ENCODE measurements at places on chromosomes 12 and 14. TPM values are rescaled to one million over a fixed set of nuclear protein-coding genes. Genes with fewer than 3 reads are reported as not detected.

CLBA1 gene
- 5.8 TPM for total RNA-seq

- no peak overlapping the region for H3K27ac ChIP-seq
- no peaks in the 10 kb centered on the region for H3K36me3 ChIP-seq
- no peaks in the 10 kb centered on the region for H3K4me1 ChIP-seq
- no peak for DNase-seq
Observed at GRCh38 chr12:34395056-34396005, 373.0 kb downstream of the ALG10 start.

DNA sequence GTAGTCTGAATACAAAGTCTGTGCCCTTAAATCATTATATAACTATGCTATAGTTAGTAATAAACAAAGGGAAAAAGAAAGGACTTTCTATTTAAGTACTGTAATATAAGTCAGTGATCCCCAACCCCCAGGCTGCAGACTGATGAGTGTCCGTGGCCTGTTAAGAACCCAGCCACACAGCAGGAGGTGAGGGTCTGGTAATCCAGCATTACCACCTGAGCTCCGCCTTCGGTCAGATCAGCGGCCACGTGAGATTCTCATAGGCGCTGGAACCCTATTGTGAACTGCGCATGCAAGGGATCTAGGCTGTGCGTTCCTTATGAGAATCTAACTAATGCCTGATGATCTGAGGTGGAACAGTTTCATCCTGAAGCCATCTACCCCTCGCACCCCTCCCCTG is 15.7 kb downstream of the NFYB start:
- H3K4me1 ChIP-seq, result no peaks in the 10 kb centered on the region
- no peaks in the 10 kb centered on the region for H3K27me3 ChIP-seq
- no peak overlapping the region for H3K27ac ChIP-seq
- H3K36me3 ChIP-seq, result peaks cover 95% of the 10 kb centered on the region
- H3K4me3 ChIP-seq, result no peak overlapping the region
- no peak for DNase-seq

TMEM63C gene
- total RNA-seq, result 0.14 TPM

DNA sequence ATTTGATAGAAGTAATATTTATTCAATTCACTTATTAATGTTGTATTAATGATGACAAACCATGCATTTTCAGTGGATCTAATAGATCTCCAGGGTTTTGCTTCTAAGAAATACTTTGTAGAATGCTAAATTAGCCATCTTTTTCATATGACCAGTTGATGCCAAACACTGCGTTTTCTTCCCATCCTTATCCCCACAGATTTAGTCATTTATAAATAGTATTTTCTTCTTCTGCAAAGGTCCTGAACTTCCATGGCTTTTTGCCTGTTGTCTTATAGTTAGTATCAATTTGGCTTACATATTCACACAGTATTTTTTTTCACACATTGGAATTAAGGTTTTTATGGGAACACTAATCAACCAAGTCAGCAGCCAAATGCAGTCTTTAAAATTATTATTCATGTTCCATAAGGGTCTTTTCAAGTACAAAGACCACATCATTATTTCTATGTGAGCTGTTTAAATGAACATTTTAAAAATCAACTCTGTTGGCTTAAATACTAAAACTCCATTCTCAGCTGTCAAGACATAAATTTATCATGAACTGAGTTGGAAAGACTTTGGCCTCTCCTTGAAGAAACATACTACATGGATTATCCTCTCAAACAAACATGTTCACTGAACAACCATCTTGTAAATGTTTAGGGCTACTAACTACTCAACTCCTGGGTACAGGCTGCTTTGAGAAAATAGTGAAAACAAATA is 1278.4 kb upstream of the FLRT2 start:
- H3K36me3 ChIP-seq, result no peaks in the 10 kb centered on the region
- no peaks in the 10 kb centered on the region for H3K27me3 ChIP-seq

DNA sequence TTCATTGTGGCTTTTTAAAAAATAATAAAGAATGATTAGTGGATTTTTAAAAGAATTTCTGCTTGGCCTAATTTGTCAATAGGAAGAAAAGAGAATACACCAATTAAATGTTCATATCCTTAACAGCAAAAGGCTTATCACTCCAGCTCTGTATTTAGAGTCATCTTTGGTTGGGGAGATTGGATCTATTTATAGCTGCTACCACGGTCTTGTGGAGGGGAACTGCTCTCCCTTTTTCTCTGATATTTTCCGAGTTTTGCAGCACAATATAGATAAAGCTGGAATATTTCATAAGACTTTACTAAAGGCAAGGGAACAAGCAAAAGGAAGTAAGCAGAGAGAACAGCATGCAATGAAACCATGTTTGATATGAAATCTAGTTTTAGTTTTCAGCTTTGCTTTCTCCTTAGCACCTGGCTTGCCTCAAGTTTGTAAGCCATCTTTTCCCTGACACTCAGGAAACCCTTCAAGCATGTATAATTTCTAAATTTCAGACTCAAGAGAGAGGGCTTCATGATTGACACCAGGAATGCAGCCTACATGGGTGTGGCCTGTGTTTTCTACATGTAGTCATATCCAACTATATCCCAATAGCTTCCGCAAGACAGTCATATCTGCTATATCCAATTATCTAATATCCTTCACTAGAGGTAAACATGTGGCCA is 35.2 kb downstream of the BRMS1L start:
- H3K27me3 ChIP-seq, result no peaks in the 10 kb centered on the region
- no peaks in the 10 kb centered on the region for H3K4me1 ChIP-seq
- no peak overlapping the region for H3K27ac ChIP-seq
- peaks cover 20% of the 10 kb centered on the region for H3K36me3 ChIP-seq

DNA sequence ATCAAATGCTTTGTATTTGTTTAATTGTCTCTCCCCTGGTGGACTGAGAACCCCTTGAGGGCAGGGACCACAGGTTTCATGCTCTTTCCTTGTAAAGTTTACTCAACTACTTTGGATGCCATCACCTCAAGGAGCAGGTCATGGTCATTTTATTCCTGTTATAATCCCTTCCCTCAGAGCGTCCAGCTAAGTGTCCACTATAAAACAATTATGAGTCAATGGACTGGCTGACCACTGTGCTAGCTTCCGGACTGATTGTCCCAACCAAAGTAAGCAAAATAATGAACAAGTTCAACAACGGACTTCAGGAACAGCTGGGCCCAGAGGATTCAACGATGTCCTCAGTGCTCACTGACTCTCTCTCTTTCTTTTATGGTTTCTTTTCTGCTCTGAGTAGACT is 18.2 kb downstream of the AK7 start:
- no peaks in the 10 kb centered on the region for H3K27me3 ChIP-seq
- H3K27ac ChIP-seq, result no peak overlapping the region
- no peak for DNase-seq
- no peaks in the 10 kb centered on the region for H3K4me1 ChIP-seq
- no peaks in the 10 kb centered on the region for H3K36me3 ChIP-seq

RIPK3 gene
- 11.2 TPM for total RNA-seq

GRCh38 chr12:19597167-19598026 is 158.1 kb downstream of the AEBP2 start:
- DNase-seq, result no peak
- H3K4me3 ChIP-seq, result no peak overlapping the region
- H3K27ac ChIP-seq, result no peak overlapping the region

GPR65 gene
- total RNA-seq, result 1.3 TPM

GRCh38 chr14:106508216-106508615 is 981.8 kb downstream of the TMEM121 start:
- H3K27ac ChIP-seq, result no peak overlapping the region
- H3K27me3 ChIP-seq, result peaks cover 11% of the 10 kb centered on the region
- no peaks in the 10 kb centered on the region for H3K36me3 ChIP-seq
- no peaks in the 10 kb centered on the region for H3K4me1 ChIP-seq

DNA sequence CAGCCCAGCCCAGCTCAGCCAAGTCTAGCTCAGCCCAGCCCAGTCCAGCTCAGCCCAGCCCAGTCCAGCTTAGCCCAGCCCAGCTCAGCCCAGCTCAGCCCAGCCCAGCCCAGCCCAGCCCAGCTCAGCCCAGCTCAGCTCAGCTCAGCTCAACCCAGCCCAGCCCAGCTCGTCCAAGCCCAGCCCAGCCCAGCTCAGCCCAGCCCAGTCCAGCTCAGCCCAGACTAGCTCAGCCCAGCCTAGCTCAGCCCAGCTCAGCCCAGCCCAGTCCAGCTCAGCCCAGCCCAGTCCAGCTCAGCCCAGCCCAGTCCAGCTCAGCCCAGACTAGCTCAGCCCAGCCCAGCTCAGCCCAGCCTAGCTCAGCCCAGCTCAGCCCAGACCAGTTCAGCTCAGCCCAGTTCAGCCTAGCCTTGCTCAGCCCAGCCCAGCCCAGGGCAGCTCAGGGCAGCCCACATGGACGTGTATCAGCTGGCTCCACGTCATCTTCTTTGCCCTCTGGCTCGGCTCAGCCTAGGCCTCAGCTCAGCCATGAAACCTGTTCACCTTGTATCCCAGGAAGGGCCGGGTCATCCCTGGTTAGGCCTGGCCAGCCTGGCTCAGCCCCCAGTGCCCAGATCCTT is 185.6 kb downstream of the TMEM121 start:
- no peaks in the 10 kb centered on the region for H3K27me3 ChIP-seq
- no peak overlapping the region for H3K4me3 ChIP-seq
- H3K4me1 ChIP-seq, result no peaks in the 10 kb centered on the region
- no peak overlapping the region for H3K27ac ChIP-seq
- H3K36me3 ChIP-seq, result no peaks in the 10 kb centered on the region

DNA sequence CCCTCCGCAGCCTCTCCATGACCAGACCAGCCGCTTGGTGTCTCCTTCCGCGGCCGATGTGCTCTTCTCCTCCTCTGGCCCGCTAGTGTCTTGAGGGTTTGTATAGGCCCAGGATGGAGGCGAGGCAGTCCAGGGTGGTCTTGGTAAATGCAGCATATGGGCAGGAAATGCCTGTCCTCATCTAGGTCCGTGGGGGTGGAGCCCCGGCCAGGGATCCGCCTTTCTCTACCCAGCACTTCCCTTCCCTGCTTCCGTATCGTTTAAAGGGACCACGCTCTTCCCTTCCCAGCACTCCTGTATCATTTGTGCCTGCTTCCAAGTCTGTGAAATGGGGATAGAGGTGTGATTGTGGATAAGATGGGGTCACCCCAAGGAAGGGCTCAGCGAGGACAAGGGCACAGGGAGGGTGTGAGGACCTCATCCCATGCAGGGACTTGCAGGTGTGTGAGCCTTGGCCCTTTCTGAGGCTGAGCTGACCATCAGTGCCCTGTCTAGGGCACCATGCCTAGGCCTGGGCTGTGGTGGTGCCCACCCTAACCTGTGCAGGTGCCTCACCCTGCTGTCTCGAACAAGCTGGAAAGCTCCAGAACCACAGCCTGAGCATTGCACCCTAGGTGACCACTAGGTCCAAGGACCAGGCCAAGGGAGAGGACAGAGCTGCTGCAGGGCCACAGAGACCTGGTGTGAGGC is 326.8 kb upstream of the RTL1 start:
- no peaks in the 10 kb centered on the region for H3K4me1 ChIP-seq
- H3K36me3 ChIP-seq, result no peaks in the 10 kb centered on the region
- H3K4me3 ChIP-seq, result no peak overlapping the region
- H3K27ac ChIP-seq, result no peak overlapping the region

- H3K36me3 ChIP-seq, result no peaks in the 10 kb centered on the region
- H3K27me3 ChIP-seq, result no peaks in the 10 kb centered on the region
- no peak for DNase-seq
- no peaks in the 10 kb centered on the region for H3K4me1 ChIP-seq
Observed at GRCh38 chr14:50344116-50344775, 32.1 kb downstream of the DMAC2L start.
